ENCODE measurements at places on chromosomes 5 and 9.

DNA sequence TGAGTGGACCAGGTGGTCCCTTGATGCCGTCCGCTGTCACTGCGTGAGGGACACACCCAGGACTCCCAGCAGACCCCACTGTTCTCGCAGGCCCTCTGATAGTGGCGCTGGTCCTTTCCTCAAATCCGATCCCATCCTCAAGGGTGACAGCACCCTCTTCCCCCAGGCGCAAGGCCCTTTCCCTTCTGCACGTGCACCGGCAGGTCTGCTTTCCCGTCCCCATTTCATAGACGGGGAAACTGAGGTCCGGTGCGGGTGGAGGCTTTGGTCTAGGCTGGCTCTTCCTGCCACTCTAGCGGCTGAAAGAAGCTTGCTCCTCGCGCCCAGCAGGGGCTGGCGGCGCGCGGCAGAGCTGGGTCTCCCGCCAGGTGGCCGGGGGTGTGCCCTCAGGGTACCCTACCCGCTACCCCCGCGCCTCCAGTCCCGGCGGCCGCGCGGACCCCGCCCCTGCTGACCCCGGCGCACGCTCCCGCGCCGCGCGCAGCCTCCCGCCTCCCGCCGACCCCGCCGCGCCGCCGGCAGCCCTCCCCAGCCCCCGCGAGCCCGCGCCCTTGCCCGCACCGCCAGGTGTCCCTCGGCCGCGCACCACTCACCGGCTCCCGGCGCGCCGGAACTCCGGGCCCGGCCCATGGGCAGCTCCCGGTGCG lies 453 bp downstream of the RASGEF1C start:
- DNase-seq, result no peak

DNA sequence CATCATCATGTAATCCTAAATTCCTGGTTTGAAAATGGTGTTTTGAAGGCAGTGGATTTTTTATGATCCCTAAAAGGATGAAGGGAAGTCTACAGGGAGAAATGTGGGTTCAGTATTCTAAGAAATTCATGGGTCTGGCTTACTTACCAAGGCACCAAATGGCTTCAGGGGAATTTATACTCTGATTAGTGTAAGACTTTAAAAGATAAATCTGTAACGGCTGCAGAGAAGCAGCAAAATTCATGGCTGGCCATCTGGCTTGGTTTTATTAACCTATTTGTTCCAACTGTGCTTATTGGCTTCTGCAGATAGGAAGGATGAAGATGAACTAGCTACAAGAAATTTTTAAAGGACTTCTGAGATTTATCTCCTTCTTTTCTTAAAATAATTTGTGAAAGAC lies 222.8 kb downstream of the TENT4A start:
- DNase-seq, result no peak

DNA sequence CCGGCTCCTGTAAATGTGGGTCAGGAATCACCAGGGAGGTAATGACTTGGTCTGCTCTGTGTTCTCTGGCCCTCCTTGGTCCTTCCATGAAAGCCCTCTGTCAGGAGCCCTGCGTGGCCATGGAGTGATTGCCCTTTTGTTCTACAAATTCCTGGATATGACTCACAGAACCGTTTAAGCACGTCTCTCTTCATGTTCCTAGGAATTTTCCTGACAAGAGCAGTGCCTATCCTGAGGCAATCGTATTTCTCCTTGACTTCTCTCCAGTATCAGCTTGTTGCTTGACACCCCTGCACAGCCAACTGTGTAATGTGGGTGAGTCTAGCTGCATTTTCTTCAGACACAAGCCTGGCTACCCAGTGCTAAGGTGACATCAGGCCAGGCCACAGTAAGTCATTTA lies 274.3 kb upstream of the ZNF462 start:
- no peak for DNase-seq

DNA sequence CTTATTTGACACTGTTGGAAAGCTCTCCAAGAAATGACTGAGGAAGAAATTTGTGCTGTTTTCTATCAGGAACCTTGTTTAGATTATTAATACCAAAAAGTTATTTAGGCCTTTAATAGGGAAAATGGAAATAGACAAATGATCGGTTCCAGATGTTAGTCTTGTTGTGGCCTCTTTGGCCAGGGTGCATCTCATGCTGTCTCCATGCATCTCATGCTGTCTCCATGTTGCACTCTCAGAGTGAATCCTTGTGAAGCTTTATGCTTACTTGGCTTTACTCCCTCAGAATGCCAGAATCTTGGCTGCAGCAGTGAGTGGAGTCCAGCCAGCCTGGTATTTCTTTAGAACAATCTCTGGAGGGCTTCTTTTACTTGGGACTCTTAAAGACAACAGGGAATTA lies 185.5 kb downstream of the ARHGAP26 start:
- DNase-seq, result no peak

- no peak for DNase-seq
Measured at GRCh38 chr9:136625101-136626065, 37.3 kb upstream of the EGFL7 start.

- no peak for DNase-seq
Measured at GRCh38 chr5:125463466-125464092, 717.1 kb upstream of the ZNF608 start.

DNA sequence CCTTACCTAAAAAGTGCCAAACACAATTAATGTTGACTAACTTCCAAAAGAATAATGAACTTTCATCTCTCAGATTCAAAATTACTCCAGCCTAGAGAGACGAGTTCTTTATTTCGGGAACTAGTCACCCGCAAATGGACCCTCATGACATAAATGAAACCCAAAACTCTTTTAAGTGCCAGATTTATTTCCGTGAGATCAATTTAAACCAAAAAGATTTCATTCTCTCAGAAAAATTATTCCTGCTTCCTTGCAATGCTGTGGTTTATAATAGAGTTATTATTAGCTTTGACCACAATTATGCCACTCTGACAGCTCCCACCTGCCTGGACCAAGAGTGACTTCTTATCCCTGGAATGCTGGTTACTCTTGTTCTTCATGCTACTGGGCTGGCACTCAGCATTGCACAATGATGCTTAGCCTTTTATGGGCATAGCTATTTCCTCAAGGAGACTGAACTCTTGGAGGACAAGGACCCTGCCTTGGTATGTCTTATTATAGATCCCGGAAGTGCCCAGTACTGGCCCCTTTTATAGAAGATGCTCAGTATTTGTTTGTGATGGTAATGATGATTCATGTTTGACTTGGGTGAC lies 183.5 kb downstream of the SNX18 start:
- DNase-seq, result no peak

GRCh38 chr5:33936381-33937016 lies at the start of gene RXFP3:
Gene RXFP3 (plus strand): TSS chr5:33936386. CDS start chr5:33936741, 355 bp downstream.
- DNase-seq, result no peak

- no peak for DNase-seq
Measured at GRCh38 chr9:14344941-14345353, 31.0 kb upstream of the NFIB start.

- no peak for DNase-seq
Measured at GRCh38 chr9:13902286-13903066, 411.5 kb downstream of the NFIB start.

- DNase-seq, result no peak
Measured at GRCh38 chr9:130029223-130029973, 13.6 kb downstream of the FNBP1 start.

GRCh38 chr9:13215791-13216554 lies 63.5 kb downstream of the MPDZ start:
- no peak for DNase-seq

DNA sequence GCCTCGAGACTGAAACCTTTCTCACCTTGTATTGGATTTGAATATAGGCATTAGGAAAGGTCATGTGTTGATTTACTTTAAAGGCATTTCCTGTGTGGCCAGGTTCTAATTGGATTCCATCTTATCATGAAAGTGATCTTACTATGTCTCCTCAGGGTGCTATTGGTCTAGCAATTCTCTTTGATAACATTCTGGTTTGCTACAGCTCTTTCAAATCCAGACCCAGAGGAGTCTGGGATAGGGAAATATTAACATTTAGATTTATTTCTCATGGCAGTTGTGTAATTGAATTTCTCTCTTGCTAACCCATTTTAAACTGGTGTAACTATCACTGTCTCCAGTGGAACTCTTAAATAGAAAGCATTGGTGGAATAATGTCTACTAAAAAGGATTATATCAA lies 69.9 kb upstream of the NMUR2 start:
- no peak for DNase-seq

GRCh38 chr5:126056851-126057622 lies 366.2 kb upstream of the GRAMD2B start:
- DNase-seq, result no peak

All from CD4-positive, alpha-beta T cell treated with Interleukin-4 for 4 hours (primary cell).